ENCODE measurements at places on chromosomes 7 and 10. TPM values are rescaled to one million over a fixed set of nuclear protein-coding genes. Genes with fewer than 3 reads are reported as not detected.
A peak's percentile ranks its signal among the peaks of the same experiment; 100 is the strongest.

The OPALIN gene
- total RNA-seq, result not detected

The HK1 gene
- total RNA-seq, result 219 TPM

The PAX4 gene
- not detected for total RNA-seq

The GRM3 gene
- total RNA-seq, result 1.5 TPM

DNA sequence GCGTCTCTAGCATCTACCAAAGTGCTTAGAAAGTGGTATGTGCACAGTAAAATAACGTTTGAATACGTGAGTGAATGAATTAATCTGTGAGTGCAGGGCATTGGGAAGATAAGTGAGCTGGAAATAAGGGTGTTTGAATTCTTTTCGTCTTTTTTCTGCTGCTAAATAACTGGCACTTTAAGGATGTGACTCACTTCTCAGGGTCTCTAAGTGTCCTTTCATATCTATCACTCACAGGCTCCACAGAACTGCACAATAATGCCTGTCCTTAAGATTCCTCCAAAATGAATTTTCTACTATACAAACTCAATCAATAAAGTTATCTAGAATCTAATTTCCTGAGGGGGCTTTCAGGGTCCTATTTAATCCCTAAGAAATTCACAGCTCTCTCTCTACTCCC lies 3.2 kb upstream of the DGKB start:
- H3K4me3 ChIP-seq, result no peak overlapping the region
- no peak overlapping the region for H3K27ac ChIP-seq
- H3K27me3 ChIP-seq, result no peaks in the 10 kb centered on the region
- H3K36me3 ChIP-seq, result no peaks in the 10 kb centered on the region
- DNase-seq, result no peak
- peaks cover 6% of the 10 kb centered on the region for H3K4me1 ChIP-seq

- H3K27me3 ChIP-seq, result no peaks in the 10 kb centered on the region
- no peak overlapping the region for H3K4me3 ChIP-seq
- no peaks in the 10 kb centered on the region for H3K36me3 ChIP-seq
- no peak overlapping the region for H3K27ac ChIP-seq
Observed at GRCh38 chr10:67733511-67733910, 37.5 kb upstream of the CTNNA3 start.

DNA sequence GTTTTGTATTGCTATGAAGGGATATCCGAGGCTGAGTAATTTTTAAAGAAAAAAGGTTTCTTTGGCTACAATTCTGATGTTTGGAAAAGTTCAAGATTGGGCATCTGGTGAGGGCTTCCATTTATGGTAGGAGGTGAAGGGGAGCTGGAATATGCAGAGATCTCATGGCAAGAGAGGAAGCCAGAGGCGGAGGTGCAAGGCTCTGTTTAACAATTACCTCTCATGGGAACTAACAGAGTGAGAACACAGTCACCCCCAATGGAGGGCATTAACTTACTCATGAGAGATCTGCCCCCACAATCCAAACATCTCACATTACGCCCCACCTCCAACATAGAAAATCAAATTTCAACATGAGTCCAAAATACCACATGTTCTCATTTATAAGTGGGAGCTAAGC lies 62.0 kb downstream of the AKR1D1 start:
- DNase-seq, result no peak
- H3K36me3 ChIP-seq, result peaks cover 20% of the 10 kb centered on the region
- no peak overlapping the region for H3K27ac ChIP-seq
- peaks cover 9% of the 10 kb centered on the region for H3K4me1 ChIP-seq

GRCh38 chr7:30252885-30253795 lies 31.3 kb upstream of the ZNRF2 start:
- no peak for DNase-seq
- no peak overlapping the region for H3K4me3 ChIP-seq
- H3K36me3 ChIP-seq, result no peaks in the 10 kb centered on the region
- no peaks in the 10 kb centered on the region for H3K27me3 ChIP-seq
- H3K27ac ChIP-seq, result no peak overlapping the region

The RSPH10B2 gene
- 0.44 TPM for total RNA-seq

- H3K36me3 ChIP-seq, result no peaks in the 10 kb centered on the region
- DNase-seq, result peak; percentile 81
- H3K4me1 ChIP-seq, result peaks cover 44% of the 10 kb centered on the region
- peak within 1 kb of the TSS; percentile 82 for H3K4me3 ChIP-seq
Observed at GRCh38 chr7:37448636-37449361, at the start of gene ELMO1. ELMO1 (minus strand) TSS chr7:37448864; CDS start chr7:37342690, 106,174 bp downstream.

The LSM5 gene
- 89.3 TPM for total RNA-seq

- no peak for DNase-seq
- no peak overlapping the region for H3K4me3 ChIP-seq
- H3K4me1 ChIP-seq, result peaks cover 25% of the 10 kb centered on the region
- H3K36me3 ChIP-seq, result no peaks in the 10 kb centered on the region
Observed at GRCh38 chr10:101110856-101111523, 20.1 kb upstream of the TLX1 start.

DNA sequence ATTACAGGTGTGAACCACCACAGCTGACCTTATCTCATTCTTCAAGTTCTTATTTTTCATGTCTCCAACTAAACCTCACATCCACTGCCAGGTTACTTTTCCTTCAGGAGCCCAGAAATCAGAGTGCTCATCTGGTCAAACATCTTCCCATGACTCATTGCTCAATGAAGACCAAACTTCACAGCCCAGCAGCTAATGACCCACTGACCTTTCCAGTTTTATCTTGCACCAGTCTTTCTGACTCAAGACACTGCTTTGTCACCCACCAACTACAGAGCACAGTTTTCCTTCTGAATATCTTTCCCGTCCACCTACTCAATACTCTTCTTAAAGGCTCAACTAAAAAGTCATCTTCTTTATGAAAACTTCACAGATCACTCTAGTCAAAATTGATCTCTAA lies 245.1 kb downstream of the CHCHD3 start:
- DNase-seq, result no peak
- peaks cover 14% of the 10 kb centered on the region for H3K36me3 ChIP-seq
- H3K27ac ChIP-seq, result no peak overlapping the region
- H3K4me3 ChIP-seq, result no peak overlapping the region
- H3K27me3 ChIP-seq, result no peaks in the 10 kb centered on the region

DNA sequence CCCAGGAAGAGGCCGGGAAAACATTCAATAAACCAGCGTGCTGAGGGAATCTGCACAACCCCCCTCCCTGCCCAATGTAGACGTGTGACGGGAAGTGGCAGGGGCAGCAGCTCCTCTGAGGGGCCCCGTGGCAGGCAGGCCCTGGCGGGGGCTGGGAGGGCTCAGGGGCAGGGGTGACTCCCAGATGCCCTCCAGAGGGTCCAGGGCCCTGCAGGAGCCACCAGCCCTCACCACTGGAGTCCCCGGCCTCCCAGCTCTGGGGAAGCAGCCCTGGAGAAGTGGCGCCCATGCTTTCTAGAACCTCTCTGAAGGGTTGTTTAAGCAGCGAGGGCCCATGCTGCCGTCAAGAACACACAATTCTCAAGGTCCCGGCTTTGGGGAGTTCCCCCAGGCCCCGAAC lies 8.4 kb upstream of the GPER1 start:
- no peak overlapping the region for H3K4me3 ChIP-seq
- H3K27me3 ChIP-seq, result no peaks in the 10 kb centered on the region
- no peaks in the 10 kb centered on the region for H3K36me3 ChIP-seq
- peak overlapping the region; percentile 87 for H3K27ac ChIP-seq

The HERPUD2 gene
- 16.2 TPM for total RNA-seq

DNA sequence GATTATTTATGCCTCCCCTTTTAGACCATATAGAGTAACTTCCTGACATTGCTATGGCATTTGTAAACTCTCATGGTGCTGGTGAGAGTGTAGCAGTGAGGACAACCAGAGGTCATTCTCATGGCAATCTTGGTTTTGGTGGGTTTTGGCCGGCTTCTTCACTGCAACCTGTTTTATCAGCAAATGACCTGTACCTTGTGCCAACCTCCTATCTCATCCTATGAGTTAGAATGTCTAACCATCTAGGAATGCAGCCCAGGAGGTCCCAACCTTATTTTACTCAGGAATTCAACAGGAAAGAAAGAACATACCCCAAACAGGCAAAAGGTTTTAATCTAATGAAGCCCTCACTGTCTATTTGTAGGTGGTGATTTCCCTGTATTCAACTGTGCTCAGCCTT lies 205.4 kb upstream of the YAE1 start:
- H3K27me3 ChIP-seq, result no peaks in the 10 kb centered on the region
- no peak overlapping the region for H3K4me3 ChIP-seq
- H3K36me3 ChIP-seq, result no peaks in the 10 kb centered on the region

GRCh38 chr7:149063476-149063875 lies 27.0 kb downstream of the ZNF786 start:
- DNase-seq, result no peak
- H3K4me3 ChIP-seq, result no peak overlapping the region
- H3K36me3 ChIP-seq, result peaks cover 6% of the 10 kb centered on the region
- H3K27ac ChIP-seq, result peak overlapping the region; percentile 63

- H3K27ac ChIP-seq, result peak overlapping the region; percentile 87
- H3K27me3 ChIP-seq, result no peaks in the 10 kb centered on the region
- DNase-seq, result no peak
- H3K4me3 ChIP-seq, result no peak overlapping the region
Observed at GRCh38 chr7:71739520-71740173, 607.7 kb downstream of the GALNT17 start.

The THAP5 gene
- total RNA-seq, result 19.5 TPM

GRCh38 chr7:152392254-152392653 lies 43.5 kb downstream of the KMT2C start:
- no peak overlapping the region for H3K4me3 ChIP-seq
- no peaks in the 10 kb centered on the region for H3K36me3 ChIP-seq
- no peak overlapping the region for H3K27ac ChIP-seq
- H3K4me1 ChIP-seq, result peaks cover 16% of the 10 kb centered on the region
- no peak for DNase-seq
- H3K27me3 ChIP-seq, result no peaks in the 10 kb centered on the region

GRCh38 chr10:119211176-119211575 lies 3.8 kb downstream of the GRK5 start:
- no peak overlapping the region for H3K4me3 ChIP-seq
- H3K36me3 ChIP-seq, result no peaks in the 10 kb centered on the region
- H3K27ac ChIP-seq, result no peak overlapping the region
- DNase-seq, result no peak

DNA sequence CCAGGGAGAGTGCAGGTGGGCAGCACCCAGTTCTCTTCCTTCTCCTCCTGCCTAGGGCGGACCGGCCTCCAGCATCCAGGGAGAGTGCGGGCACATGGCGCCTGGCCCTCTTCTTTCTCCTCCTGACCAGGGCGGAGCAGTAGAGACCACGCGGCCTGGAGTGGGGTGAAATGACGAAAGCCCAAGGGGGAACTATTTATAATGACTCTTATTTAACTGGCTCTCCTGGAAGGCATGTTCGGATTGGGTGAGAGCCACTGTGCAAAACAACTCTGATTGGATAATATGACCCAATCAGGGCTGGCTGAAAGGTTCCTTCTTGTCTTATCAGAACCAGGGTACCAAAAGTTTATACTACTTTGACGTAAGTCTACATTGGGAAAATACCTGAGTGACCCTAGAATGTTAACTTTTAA lies 63.1 kb downstream of the ZNF37A start:
- DNase-seq, result no peak
- H3K27ac ChIP-seq, result no peak overlapping the region
- H3K4me1 ChIP-seq, result no peaks in the 10 kb centered on the region
- no peak overlapping the region for H3K4me3 ChIP-seq

The POLL gene
- total RNA-seq, result 46.2 TPM

- H3K36me3 ChIP-seq, result peaks cover 15% of the 10 kb centered on the region
- no peak for DNase-seq
- H3K27me3 ChIP-seq, result no peaks in the 10 kb centered on the region
- peaks cover 4% of the 10 kb centered on the region for H3K4me1 ChIP-seq
- H3K27ac ChIP-seq, result no peak within 1 kb of the TSS
Observed at GRCh38 chr10:72893136-72893798, at the start of gene OIT3. OIT3 (plus strand) TSS chr10:72893739; CDS start chr10:72893799, 60 bp downstream.

GRCh38 chr10:116691635-116692034 lies 50.7 kb downstream of the HSPA12A start:
- no peak overlapping the region for H3K4me3 ChIP-seq
- H3K4me1 ChIP-seq, result peaks cover 58% of the 10 kb centered on the region
- DNase-seq, result no peak
- no peaks in the 10 kb centered on the region for H3K27me3 ChIP-seq
- no peak overlapping the region for H3K27ac ChIP-seq

The FRMPD2 gene
- 1.3 TPM for total RNA-seq

The CREB5 gene
- total RNA-seq, result 1.1 TPM

The MARVELD1 gene
- 36.9 TPM for total RNA-seq

The PSMC2 gene
- 121 TPM for total RNA-seq

DNA sequence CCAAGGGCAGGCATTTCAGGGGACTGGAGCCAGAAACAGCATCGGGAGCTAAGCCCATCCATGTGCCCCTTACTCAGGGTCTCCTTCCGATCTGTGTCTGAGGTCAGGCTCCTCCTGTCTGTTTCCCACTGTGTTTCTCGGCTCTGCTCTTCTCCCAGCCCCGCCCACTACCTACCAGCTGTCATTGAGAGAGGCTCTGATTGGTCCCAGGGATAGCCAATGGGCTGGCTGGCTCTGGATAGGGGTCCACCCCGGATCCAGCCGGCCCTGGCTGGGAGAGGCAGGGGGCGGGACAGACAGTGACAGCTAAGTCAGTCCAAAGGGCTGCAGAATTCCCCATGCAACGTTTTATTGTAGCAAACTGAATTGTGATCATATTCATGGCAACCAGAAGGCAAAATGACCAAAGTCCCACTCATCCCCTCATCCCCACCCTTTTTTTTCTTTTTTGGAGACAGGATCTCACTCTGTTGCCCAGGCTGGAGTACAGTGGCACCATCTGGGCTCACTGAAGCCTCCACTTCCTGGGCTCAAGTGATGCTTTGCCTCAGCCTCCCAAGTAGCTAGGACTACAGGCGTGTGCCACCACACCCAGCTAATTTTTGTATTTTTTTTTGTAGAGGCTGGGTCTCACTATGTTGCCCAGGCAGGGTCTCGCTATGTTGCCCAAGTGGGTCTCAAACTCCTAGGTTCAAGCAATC lies 76.3 kb downstream of the CLIP2 start:
- H3K27me3 ChIP-seq, result no peaks in the 10 kb centered on the region
- no peak overlapping the region for H3K4me3 ChIP-seq
- DNase-seq, result peak; percentile 92
- H3K4me1 ChIP-seq, result peaks cover 4% of the 10 kb centered on the region

The FKBP6 gene
- total RNA-seq, result 0.09 TPM

The TAS2R60 gene
- 0.39 TPM for total RNA-seq

The ZNF775 gene
- 25.4 TPM for total RNA-seq

GRCh38 chr10:95840121-95840520 lies 67.7 kb upstream of the CC2D2B start:
- H3K27ac ChIP-seq, result no peak overlapping the region
- DNase-seq, result no peak
- H3K4me3 ChIP-seq, result no peak overlapping the region
- H3K36me3 ChIP-seq, result no peaks in the 10 kb centered on the region
- peaks cover 12% of the 10 kb centered on the region for H3K4me1 ChIP-seq

The MYL10 gene
- not detected for total RNA-seq

The SUN3 gene
- total RNA-seq, result not detected

The PILRB gene
- 35.8 TPM for total RNA-seq

- peaks cover 6% of the 10 kb centered on the region for H3K4me1 ChIP-seq
- no peak overlapping the region for H3K27ac ChIP-seq
- DNase-seq, result no peak
- peaks cover 34% of the 10 kb centered on the region for H3K36me3 ChIP-seq
- H3K4me3 ChIP-seq, result no peak overlapping the region
Observed at GRCh38 chr10:129725482-129725881, 238.6 kb downstream of the EBF3 start.

The GBX1 gene
- total RNA-seq, result 0.27 TPM
